ENCODE measurements at places on chromosomes 13 and 19.

- DNase-seq, result no peak
Measured at GRCh38 chr13:64041296-64041695, 2625.6 kb upstream of the PCDH20 start.

GRCh38 chr13:60433505-60433904 lies 36.5 kb downstream of the TDRD3 start:
- no peak for DNase-seq

GRCh38 chr19:55206664-55207500 lies 2.4 kb downstream of the PTPRH start:
- DNase-seq, result no peak

DNA sequence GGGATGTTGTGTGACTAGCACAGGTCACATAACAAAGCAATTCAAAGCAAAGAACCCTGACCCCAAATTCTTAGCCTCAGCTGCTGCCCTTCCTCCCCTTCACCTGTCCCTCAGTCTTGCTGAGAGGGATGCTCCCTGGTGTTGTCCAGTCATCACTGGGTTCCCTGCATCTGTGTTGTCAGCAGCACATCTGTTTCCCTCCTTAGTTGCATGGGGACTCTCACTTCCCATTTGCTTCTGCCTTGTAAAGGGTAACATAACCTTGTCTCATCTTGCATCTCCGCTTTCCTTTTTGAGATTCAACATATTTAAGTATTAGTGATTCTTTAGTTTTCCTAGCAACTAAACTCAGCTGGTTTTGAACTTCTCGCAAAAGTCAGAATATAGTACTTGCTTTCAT lies 54.0 kb downstream of the SPATA13 start:
- no peak for DNase-seq

- no peak for DNase-seq
Measured at GRCh38 chr13:100131863-100132574, 43.1 kb downstream of the PCCA start.

All from NCI-H524 treated with DMSO at 0.1 percent for 48 hours (cell line).